ENCODE measurements at places on chromosomes 11 and 22.

- peak; percentile 42 for DNase-seq
Observed at GRCh38 chr11:8263109-8263768, 439 bp downstream of the LMO1 start.

- DNase-seq, result peak; percentile 23
Observed at GRCh38 chr11:43685440-43685839, 4.9 kb downstream of the HSD17B12 start.

- peak; percentile 76 for DNase-seq
Observed at GRCh38 chr22:49961005-49961600, 531 bp downstream of the PIM3 start.

DNA sequence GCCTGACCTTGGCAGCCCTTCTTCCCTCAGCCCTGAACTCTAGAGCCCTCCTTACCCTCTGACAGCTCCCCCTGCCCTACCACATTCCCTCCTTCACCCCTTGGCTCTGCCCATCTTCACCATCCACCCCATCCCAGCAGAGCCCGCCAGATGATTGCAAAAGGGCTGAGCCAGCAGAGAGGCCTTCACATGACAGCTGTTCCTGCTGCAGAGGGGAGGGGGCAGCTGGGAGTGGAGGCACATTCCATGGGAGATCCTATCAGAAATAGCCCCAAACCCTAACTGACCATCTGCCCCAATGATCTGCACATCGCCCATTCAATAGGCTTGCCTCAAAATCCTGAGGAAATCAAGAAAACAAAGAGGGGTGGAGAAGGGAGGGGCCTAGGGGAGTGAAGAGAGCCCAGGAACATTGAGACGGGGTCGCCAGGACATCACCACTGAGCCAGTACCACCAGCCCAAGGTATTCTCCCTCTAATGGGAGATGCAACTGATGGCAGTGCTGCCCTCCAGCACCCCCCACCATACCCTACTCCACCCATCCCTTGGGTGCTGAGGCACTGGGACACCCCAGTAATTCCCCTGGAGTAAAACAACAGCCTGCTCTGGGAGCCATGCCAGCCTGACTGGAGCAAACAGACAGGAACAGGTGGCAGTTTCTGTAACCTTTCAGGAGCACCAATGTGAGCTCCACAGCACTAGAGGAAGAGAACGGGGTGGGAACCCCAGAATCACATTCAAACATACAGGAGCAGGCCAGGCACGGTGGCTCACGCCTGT, 8.0 kb upstream of the AHNAK start:
- DNase-seq, result no peak

- DNase-seq, result no peak
Observed at GRCh38 chr22:47225080-47225930, 462.9 kb downstream of the TBC1D22A start.

DNA sequence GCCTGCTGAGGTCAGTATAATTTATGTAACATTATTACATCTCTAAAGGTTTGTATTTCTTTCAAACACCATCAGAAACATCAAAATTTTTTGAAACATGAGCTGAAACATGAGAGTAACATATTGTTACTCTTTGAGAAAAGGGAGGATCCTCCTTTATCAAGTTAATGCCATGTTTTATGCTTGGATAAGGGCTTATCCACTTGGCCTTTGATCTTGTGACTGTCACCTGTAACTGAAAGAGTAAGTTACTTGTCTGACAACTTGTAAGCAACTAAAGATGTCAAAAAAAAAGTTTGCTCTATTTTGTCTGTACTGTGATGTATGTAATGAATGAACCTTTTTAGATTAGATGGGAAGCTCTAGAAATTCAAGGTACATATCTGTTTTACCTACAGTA, 59.6 kb downstream of the FAR1 start:
- DNase-seq, result no peak

DNA sequence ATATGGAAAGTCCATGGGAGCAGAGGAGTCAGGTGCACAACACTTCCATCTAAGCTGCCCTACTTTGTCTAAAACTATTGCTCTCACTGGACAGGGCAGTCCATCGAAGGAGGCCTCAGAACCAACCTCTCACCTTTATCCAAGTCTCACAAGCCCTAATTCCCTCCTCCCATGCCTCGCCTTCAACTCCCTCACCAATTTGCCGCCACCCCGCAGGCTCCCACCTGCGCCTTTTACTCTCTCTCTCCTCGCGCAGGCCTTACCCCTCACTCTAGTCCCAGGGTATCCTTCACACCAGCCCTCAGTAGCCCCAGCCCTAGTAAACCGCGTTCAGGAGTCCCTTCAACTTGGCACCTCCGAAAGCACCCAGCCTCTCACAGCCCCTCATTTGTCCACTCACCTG, 451 bp downstream of the FHIP1B start:
- peak; percentile 49 for DNase-seq

DNA sequence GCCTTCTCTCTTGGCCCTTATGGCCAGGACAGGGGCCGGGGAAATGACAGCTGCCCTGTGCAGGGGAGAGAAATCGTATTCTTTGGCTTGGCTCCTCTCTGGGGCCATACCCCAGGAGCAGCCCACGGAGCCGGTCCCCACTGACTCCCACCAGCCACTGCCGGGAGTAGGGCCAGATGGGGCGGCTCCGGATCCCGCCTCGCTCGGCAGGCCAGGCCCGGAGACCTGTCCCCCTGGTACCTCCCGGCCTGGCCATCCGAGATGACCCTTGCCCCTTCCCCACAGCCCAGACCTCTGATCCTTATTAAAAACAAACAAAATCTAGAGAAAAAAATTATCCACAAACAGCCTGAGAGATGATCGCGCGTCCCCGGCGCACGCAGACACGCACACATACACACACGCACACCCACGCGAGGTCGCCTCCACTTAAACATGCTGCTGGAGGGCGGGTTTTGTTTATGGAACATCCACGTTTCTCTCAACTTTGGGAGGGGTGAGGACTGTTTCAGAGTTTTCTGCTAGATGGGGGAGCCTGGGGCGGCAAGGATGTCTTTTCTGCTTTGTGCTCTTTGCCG, 59.1 kb downstream of the IGLL1 start:
- peak; percentile 71 for DNase-seq

- DNase-seq, result no peak
Observed at GRCh38 chr11:131235328-131236298, 134.8 kb upstream of the NTM start.

GRCh38 chr22:41367680-41368542, 13.8 kb upstream of the TEF start:
- peak; percentile 77 for DNase-seq

- peak; percentile 43 for DNase-seq
Observed at GRCh38 chr22:39266398-39267030, 21.7 kb upstream of the PDGFB start.

DNA sequence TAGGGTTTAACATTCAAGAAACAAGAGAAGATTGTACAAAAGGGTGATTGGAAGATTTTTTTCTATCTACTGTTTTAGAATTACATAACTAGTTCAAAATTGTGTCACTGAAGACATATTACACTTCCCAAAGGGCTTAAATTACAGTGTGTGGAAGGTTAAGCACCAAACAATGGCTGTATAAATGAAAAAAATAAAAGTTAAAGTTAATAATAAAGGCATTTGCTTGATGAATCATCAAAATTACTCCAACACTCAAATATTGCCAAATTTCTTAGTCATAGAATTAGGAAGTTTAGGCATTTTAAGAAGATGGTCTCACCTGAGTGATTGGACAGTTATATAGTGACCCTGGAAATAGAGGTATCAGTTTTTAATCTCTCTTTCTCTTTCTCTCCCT, 227.6 kb upstream of the CARD18 start:
- peak; percentile 17 for DNase-seq

DNA sequence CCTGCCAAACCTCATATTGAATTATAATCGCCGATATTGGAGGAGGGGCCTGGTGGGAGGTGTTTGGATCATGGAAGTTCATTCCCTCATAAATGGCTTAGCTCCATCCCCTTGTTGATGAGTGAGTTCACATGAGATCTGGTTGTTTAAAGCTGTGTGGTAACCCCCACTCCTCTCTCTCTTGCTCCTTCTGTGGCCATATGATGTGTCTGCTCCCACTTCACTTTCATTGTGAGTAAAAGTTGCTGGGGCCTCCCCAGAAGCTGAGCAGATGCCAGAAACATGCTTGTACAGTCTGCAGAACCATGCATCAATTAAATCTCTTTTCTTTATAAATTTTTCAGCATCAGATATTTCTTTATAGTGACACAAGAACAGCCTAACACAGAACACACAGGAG, 929.0 kb upstream of the FAT3 start:
- DNase-seq, result no peak
